Astrocyte (in vitro differentiated cells and primary cell): ENCODE measurements at places on chromosomes 3 and 15. TPM values are rescaled to one million over a fixed set of nuclear protein-coding genes. Genes with fewer than 3 reads are reported as not detected.

- DNase-seq = no peak
Observed at GRCh38 chr15:93384886-93385285, 295.9 kb upstream of the RGMA start.

SERPINI2 gene
- 0.32 TPM in 1 of 2 replicates, not detected in the other for total RNA-seq

CFAP91 gene
- 0.16 TPM in 1 of 2 replicates, not detected in the other for total RNA-seq

RPUSD2 gene
- total RNA-seq = 10.9 and 12.2 TPM in 2 replicates

HAUS2 gene
- 21.7 and 24.4 TPM in 2 replicates for total RNA-seq

EPB42 gene
- not detected in 2 replicates for total RNA-seq

MAGEF1 gene
- 26.2 and 28.8 TPM in 2 replicates for total RNA-seq
